Activated CD4-positive, CD25-positive, alpha-beta regulatory T cell (primary cell): ENCODE measurements at places on chromosomes 5 and 9.

GRCh38 chr5:160312960-160313727, 780 bp upstream of the CCNJL start:
- no peak for DNase-seq

DNA sequence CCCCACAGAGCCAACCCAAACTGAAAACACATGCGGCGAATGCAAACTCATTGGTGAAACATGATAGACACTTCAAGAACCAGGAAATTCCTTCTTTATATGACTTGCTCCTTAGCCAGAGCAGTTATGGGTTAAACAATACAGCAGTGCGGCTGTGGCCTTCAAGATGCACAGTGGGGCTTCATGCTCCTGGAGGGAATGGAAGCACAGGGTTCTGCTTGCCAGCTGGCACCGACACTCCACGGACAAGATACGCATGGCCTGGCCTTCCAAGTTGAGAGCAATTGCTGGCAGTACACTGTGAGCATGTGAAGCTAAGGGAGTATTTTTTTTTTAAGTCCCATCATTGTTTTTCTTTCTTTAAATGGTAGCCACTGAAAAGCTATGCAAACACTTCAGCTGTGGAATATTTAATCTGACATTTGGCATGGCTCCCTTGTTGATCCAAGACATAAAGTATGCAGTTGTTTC, 451.6 kb upstream of the CD180 start:
- DNase-seq: no peak

DNA sequence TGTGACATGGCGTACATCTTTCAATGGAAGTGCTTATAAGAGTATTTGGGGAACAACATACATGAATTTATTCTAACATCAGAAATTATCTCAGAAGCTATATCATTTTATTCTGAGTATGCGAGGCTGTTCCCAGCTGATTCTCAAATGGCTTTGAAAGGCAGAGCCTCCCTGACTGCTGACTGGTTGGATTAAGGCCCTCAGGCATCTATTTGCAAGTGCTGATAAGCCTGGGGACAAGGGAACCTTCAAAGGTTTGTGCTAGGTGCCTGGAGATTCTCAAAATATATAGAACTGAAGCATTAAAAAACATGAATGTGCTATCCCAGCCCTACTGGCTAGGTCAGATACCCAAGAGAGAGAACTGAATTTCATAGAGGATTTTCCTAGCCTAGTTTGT, 235.1 kb downstream of the LURAP1L start:
- DNase-seq: no peak

DNA sequence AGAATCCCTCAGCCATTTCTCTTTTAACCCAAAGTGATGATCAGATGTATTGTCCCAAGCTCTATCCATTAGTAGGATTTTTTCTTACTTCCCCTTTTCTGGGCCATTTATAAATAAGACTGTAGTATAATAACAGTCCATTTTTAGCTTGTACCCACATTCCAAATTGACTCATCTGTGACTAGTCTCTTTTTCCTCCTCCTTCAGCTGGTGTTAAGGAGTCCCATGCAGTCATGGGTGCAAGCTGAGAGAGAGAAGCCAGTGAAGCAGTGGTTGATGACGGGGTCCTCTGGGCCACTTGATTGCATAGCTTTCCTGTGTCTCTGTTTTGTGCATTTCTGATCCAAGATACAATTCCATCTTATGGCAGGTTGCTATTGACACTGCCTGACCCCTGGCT, 476.0 kb upstream of the CD180 start:
- DNase-seq: no peak

DNA sequence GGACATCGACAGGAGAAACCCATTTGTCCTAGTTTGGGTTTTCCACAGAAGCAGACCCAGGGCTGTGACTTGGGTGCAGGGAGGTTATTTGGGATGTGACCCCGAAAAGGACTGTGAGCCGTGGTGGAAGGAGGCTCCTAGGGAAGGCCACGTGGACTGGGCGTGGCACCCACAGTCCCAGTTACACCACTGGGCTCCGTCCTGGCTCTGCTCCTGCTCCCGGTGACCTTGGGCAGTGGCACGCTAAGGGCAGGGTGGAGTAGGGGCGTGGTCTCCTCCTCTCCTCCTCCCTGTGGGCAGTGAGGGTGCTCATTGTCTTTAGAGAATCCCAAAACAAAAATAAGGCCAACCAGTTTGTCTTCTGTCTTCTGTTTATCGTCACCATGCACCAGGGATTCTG, 190.1 kb downstream of the GADD45G start:
- DNase-seq: no peak

- no peak for DNase-seq
Measured at GRCh38 chr5:19615661-19616060, 372.3 kb downstream of the CDH18 start.

GRCh38 chr5:23977365-23977764, 470.0 kb downstream of the PRDM9 start:
- DNase-seq: no peak

GRCh38 chr5:107955321-107955720, 284.6 kb upstream of the EFNA5 start:
- no peak for DNase-seq

DNA sequence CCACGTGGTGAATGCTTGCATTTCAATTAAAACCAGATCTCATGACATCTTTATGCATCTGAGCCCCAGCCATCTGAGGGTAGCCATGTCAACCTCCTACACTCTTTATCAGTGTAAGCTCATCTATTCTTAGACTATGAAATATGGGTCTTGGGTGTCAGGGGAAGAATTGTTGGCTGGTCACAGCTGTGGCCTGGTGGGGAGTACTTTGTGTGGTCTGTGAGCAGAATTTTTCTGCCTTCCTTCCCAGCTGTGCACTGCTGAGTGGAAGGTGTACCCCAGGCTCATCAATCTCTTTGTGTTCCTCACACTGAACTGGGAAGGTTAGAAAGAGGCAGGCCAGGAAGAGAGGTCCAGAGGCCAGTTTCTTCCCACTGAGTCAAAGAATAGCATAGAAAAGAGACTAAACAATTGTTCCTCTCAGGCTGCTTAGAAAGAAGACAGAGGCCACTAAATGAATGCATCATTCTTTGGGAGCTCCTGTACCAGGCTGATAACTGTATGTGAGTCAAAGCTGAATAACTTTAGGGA, 202.7 kb upstream of the RGMB start:
- DNase-seq: no peak

DNA sequence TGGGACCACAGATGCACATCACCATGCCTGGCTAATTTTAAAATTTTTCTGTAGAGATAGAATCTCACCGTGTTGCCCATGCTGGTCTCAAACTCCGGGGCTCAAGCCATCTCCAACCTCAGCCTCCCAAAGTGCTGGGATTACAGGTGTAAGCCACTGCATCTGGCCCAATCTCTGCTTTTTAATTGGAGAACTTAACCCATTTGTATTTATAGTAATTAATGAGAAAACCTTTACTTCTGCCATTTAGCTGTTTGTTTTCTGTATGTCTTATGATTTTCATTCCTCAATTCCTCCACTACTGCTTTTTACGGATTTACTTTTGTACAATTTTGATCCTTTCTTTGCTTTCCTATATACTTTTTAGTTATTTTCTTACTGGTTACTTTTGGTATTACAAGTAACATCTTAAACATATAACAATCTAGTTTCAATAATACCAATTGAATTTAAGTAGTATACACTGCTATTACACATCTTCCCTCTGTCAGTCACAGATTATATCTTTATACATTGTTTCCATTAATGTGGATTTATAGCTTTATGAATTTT, 26.1 kb downstream of the RALGDS start:
- DNase-seq: no peak

DNA sequence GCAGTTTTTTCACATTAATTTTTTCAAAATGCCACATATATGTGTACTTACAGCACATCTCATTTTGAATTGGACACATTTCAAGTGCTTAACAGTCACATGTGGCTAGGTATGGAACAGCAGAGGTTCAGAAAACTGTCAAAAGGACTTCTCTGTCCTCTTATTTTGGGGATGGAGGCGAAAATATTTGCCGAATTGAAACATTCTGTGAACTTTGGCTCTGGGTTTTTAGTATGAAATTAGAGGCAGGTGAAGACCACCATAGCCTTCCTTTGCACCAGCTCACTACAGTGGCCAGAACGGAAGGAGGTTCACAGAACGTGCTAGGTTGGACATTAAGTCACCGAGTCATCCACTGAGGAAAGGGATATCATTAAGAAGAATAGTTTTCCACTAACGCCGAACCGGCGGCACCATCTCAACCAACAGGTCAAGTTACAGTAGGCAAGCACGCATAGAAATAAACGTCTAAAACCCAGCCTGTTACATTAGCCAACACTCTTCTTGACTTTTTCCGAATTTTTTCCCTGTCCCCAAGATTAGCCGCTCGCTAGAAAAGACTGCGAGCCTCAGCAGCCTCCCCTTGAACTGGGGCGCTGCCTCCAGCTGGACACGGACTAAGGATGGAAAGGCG, 1.8 kb upstream of the TLE4 start:
- DNase-seq: no peak

DNA sequence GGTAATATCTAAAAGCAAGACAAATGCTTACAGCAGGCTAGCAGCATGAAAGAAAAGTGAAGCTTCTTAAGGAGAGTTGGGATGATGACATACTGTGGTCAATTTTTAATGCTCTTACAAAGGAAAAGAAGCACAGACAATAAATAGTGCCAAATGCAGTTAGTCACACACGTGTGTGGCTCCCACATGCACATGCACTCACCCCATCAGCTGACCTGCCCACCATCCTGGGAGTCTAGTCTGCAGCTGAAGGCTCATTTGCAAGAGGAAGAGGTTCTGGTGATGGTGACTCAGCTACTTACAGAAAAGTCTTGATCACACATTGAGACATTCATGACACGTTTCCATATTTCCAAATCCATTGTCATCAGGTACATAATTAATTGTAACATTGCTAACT, 129.3 kb downstream of the MRPL36 start:
- DNase-seq: no peak
